SW 1271 (cell line): ENCODE measurements at places on chromosomes 1 and 21.

DNA sequence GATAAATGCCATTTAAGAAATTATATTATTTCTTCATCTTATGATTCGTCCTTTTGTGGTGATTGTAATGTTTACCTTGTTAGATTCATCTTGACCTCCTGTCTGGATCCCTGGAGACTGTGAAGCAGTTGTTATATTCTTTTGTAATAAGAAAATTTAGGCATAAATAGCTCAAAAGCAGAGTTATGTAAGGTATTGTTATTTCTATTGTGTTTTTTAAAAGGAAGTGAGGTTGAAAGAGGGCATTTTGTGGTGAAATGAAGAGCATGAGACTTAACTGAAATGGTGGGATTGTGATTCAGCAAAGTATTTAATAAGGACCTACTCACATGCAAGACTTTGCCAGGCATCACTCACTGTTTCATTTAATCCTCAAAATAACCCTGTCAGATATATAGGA is 104.0 kb downstream of the PDE4B start:
- no peak for DNase-seq

- DNase-seq = no peak
Measured at GRCh38 chr1:58710190-58711085, 10.6 kb upstream of the MYSM1 start.

DNA sequence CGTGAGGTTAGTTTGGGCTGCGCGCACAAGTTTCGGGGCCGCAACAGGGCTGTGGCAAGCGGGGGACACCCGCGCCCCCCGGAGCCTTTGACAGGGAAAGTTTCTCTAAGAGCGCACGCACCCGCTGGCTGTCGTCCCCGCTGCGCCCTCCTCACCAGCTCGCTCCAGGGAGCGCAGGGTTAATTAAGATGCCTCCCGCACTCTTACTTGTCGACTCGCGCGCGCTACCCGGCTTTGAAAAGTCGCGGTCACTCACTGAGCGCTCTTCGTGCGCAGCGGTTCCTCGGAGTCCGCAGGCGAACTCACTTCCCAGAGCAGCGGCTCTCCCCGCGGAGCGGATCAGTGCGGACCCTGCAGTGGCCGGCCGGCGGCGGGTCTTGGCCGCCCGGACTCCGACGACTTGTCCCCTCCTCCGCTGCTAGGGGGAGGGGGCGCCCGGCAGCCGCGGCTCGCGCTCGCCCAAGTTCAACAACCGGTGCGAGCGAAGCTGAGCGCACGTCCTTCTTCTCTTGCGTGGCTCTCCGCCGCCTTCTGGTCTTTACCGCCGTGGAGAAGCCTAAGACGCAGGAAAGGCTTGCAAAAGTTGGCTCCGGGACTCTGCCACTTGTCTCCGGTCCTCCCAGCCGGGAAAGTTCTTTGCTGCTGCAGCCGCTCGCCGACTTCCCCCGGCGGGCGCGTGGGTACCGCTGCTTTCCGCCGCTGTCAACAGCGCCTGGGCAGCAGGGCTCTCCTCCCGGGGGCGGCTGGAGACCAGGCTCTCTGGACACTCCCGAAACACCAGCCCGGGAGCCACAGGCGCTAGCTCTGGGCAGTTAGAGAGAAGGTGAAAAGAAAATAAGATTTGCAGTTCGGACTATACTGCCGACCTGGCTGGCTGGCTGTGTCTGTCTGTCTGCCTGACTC is 506 bp downstream of the JUN start:
- no peak for DNase-seq

GRCh38 chr1:59124166-59124565 is 172.7 kb upstream of the FGGY start:
- DNase-seq = no peak

DNA sequence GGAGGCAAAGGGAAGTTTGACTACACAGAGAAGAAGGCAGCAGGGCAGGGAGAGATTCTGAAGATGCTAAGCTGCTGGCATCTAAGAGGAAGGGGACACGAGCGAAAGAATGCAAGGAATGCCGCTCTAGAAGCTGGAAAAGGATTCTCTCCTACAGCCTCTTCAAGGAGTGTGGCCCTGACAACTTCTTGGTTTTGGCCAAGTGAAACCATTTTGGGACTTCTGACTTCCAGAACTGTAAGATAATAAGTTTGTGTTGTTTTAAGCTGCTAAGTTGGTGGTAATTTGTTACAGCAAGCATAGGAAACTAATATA is 28.5 kb downstream of the MGST3 start:
- DNase-seq = no peak

- no peak for DNase-seq
Measured at GRCh38 chr1:208216062-208216461, 28.1 kb downstream of the PLXNA2 start.

GRCh38 chr1:26315874-26316850 is 1.6 kb upstream of the CD52 start:
- DNase-seq = no peak

DNA sequence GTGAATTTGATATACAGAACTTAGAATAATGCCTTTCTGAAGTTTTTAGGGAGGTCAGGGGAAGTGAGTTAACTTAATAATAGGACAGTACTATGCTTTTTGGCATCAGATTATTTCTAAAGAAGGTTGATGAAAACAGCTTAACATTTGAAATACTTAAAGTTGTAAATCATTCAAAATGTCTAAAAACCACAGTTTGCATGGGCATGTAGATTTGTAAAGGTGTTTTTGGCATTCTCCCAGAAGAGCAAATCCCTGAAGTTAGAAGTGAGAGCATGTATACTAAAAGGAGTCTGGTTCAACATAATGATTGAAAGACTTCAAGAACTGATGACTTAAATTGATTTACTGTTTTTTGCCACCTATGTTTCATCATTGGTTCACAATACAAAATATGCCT is 6.7 kb downstream of the DR1 start:
- DNase-seq = no peak

GRCh38 chr1:7613851-7614205 is 157.3 kb upstream of the VAMP3 start:
- no peak for DNase-seq

- DNase-seq = no peak
Measured at GRCh38 chr1:109148987-109149561, 35.2 kb downstream of the ELAPOR1 start.

- DNase-seq = no peak
Measured at GRCh38 chr21:33355355-33355754, 30.6 kb downstream of the IFNAR1 start.

DNA sequence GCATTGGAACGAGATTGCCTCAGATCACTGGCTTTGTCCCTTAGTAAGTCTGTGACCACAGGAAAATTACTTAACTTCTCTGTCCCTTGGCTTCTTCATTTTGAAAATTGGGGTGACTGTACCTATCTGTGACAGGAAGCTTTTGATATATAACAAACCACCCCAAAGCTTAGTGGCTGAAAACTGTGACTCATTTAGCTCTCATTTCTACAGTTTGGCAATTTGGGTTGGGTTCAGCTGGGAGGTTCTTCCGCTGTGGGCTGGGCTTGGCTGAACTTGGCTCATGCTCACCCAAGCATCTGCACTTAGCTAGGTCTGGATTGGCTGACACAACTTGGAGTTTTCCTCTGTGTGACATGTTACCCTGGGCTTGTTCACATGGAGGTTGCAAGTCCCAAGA is 14.0 kb downstream of the C1orf94 start:
- DNase-seq = no peak
